Mucosa of gallbladder (tissue), 1 donor: ENCODE measurements at places on chromosomes 16 and 17. TPM values are rescaled to one million over a fixed set of nuclear protein-coding genes. Genes with fewer than 3 reads are reported as not detected.
A peak's percentile ranks its signal among the peaks of the same experiment; 100 is the strongest.

DNA sequence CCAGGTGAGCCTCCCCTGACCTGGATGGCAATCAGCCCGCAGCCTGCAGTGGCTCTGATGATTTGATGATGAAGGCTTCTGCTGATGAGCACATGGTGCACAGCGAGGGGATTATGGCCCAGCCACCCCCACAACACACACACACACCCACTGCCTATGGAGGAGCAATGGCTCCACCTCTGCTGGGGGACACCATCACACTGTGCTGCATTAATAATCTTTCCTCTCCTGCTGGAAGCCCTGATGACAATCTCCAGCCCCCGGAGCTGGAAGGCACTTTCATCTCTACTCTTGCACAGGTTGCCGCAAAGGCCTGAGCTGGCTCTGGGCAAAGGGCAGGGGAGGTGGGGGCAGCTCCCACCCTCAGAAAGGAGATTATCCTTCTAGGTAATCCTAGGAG, 79.9 kb downstream of the PLXDC1 start:
- no peak for DNase-seq

DNA sequence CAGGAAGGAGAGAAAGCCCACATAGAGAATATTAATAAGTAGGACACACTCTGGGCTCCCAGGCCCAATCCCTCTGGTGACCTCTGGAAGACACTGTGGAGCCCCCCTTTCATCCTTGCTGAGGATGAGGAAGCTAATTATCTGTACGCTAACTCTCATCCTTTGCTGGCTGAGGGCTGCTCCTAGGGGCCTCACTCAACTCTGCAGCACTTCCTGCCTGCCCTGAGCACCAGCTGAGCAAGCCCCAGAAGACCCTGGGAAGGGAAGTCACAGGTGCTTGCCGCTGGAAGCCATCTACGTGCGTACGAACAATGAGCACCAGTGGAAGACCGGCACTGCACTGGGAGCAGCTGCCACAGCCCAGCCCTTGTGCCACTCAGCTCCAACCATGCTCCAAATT, 145.8 kb upstream of the CDH5 start:
- no peak for DNase-seq

DNA sequence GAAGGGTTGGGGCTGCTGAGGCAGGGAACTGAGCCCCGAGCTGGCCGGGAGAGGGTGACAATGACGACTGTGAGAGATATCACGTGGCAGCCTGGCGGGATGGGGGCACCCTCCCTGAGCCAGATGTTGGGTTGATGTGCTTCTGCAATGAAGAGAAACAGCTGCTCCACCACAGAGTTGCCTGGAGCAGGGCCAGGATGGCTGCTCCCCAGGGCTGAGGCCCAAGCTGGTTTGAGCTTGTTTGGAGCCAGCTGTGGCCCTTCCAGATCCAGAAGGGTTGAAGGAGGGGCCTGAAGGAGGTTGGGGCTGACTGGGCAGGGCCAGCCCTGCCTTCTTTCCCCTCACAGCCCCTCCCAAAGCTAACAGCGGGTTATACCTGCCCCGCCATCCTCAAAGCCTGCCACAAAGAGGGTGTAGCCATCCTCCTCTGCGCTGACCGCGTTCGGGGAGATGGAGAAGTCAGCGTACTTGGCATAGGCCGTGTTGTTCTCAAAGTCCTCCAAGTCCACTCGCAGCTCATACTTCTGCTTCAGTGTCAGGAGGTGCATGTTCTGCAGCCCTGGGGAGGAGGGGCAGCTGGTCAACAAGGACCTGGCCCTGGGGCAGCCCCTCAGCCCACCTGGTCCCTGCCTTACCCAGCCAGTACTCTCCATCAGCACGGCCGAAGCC, 2.1 kb downstream of the MFAP4 start:
- peak; percentile 81 for DNase-seq

DNA sequence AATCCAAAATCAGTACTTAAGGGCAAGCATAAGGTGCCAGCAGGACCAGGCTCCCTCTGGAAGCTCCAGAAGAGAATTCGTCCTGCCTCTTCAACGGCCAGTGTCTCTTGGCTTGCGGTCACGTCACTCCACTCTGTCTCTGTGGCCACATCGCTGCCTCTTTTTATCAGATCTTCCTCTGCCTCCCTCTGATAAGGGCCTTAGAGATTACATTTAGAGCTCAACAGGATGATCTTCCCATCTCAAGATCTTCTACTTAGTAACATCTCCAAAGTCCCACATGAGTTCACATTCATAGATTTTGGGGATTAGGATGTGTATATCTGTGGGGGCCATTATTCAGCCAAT, 16.9 kb downstream of the MPG start:
- DNase-seq, result no peak

The ABI3 gene
- 15.8 TPM for total RNA-seq

The MYL11 gene
- total RNA-seq, result 1.3 TPM

DNA sequence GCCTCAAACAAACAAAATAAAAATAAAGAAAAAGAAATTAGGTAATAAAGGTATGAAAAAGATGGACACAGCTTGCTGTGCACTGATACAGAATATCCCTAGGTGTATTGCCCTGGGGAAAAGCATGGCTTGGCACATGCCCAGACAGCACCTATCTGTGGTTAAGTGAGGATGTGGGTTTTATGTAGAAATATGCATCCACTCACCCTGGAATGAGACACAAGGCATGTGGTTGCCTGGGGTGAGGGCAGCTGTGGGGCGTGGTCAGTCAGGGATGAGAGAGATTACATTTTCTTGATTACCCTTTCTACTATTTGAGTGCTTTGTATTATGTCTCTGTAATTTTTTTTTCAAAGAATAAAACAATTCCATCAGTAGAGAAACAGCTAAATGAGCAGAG, 6.9 kb downstream of the PLLP start:
- DNase-seq, result no peak

The NUBP2 gene
- 54.4 TPM for total RNA-seq

The ZPBP2 gene
- not detected for total RNA-seq

- DNase-seq, result no peak
These were observed 12.0 kb upstream of the BCAS3 start for GRCh38 chr17:60665602-60666001.

DNA sequence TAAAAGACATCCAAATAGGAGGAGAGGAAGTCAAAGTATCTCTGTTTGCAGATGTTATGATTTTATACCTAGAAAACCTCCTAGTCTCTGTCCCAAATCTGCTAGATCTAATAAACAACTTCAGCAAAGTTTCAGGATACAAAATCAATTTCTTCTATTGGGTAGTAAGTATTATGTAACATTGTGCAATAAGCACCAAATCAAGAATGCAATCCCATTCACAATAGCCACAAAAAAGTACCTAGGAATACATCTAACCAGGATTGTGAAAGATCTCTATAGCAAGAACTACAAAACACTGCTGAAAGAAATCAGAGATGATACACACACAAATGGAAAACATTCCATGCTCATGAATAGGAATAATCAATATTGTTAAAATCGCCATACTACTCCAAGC, 13.0 kb downstream of the NLRP1 start:
- no peak for DNase-seq

GRCh38 chr17:28385406-28385805, 13.9 kb downstream of the SARM1 start:
- no peak for DNase-seq

DNA sequence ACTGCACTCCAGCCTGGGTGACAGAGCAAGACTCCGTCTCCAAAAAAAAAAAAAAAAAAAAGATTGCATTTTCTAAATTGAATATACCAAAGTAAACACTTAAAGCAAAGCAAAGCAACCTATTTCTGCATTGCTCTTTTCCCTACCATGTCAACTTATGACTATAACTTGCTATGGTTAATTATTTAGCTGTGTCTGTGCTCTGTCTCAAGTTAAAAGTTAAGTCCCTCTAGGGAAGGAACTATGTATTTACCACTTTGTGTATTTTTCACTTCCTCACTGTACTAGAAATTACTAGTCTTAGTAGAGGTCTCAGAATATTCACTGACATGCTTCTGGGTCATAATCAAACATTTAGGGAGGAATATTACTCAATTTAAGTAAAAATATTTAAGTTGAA, 711.7 kb upstream of the SOX9 start:
- DNase-seq, result no peak

GRCh38 chr17:61002316-61002736, 324.7 kb downstream of the BCAS3 start:
- DNase-seq, result no peak

GRCh38 chr17:15350777-15351477, 9.5 kb upstream of the TEKT3 start:
- DNase-seq, result peak; percentile 38

GRCh38 chr16:46788891-46789474, 40.8 kb upstream of the MYLK3 start:
- DNase-seq, result no peak

The NLRC5 gene
- 37.2 TPM for total RNA-seq

DNA sequence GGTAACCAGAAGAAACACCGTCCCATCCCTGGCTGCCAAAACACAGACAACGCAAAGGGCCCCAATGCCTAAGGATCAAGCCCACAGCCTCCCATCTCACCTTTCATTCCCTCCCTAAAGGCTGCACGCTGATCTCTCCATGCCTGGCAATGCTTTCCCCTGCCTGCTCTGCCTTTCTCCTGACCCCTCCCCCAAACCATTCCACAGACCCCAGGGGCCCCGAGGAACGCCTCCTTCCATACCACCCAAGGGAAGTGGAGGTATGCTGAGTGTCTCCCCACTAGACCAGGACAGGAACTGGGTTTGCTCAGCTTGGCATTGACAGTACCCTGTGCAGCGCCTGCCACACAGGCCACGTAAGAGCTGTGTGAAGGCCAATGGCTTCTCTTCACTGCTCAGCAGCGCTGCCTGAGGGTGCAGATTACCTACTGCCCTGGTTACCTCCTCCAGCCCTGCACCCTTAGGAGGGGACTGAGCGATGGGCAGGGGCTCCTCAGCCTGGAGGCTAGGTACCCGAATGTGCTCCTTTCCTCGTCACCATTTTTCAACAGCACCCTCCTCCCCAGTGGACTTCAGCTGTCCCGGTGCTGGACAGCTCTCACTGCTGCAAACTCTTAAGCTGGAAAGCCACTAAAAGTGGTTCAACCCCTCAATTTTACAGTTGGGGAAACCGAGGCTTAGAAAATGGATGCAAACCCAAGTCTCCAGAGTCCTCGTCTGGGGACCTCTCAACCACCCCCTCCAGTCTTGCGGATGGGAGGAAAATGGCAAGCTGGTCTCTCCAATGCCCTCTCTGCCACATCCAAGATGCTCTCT, 45.0 kb downstream of the SRCIN1 start:
- no peak for DNase-seq

The SHISA9 gene
- total RNA-seq, result 0.89 TPM

DNA sequence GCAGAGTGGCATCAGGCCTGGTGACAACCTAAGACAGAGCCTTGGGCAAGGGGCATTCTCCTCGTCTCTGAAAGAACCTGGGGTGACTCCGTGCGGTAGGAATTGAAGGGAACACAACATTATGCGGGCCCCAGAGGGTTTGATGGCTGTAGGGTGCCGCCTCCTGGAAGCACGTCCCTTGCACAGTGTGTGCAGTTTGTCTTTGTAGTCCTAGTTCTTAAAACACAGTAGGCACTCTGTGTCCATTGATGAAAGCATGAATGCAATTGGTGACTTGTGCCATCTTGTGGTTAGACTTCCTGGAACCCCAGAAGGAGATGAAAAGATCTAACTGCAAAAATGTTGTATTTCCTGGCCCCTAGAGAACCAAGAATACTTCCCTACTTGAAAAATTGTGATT, 279.8 kb downstream of the UTP18 start:
- DNase-seq, result no peak

The CRK gene
- total RNA-seq, result 82.2 TPM

DNA sequence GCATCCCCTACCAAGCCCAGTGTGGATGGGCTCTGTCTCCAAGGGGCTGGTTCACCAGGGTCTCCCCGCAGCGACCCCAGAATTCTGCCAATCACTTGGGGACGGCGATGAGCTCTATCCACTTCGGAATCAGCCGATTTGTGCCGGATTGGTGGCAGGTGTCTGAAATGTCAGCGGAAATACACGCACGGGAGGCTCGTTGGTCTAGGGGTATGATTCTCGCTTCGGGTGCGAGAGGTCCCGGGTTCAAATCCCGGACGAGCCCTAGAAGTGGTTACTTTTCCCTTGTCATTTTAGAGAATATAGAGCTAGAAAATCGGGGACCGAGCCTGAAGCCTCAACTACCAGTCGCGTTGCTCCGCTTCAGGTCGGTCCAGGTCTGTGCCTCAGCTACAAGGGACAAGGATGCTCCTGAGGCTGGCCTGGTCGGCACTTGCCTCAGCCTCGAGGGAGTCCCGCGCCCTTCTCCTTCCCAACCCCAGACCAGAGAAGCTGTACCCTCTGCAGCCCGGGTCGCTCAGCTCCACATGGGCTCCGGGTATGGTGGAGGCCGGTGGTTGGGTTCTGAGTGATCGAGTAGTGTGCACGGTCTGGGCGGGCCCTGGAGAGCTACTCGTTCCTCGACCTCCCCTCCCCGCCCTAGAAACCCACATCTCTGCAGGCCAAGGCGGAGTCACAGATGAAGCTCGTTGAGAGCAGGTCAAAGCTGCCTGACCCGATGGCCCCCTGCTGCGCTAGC, 16.0 kb upstream of the OR1F1 start:
- DNase-seq, result no peak

DNA sequence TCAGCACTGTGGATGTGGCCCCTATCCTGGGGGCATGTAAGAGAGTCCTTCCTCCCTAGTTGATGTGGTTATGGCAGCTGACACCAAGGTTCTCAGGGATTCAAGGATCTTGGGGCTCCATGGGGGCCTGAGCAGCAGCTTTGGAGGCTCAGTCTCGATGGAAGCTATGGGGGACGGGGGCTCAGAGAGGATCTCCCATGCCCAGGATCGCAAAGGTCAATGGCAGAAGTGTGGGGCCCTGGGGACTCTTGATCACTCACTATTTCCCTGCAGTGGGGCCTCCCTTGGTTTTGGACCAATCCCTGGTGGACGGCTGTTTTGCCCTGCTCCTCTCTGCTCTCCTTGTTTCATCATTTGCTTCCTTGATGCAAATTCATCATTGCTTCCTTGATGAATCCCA, 885.9 kb downstream of the CDH8 start:
- no peak for DNase-seq

- peak; percentile 79 for DNase-seq
These were observed 678 bp downstream of the CDR2L start for GRCh38 chr17:74987909-74988711.

The CD300A gene
- total RNA-seq, result 15.2 TPM
